ENCODE measurements at places on chromosomes 11 and 22.

DNA sequence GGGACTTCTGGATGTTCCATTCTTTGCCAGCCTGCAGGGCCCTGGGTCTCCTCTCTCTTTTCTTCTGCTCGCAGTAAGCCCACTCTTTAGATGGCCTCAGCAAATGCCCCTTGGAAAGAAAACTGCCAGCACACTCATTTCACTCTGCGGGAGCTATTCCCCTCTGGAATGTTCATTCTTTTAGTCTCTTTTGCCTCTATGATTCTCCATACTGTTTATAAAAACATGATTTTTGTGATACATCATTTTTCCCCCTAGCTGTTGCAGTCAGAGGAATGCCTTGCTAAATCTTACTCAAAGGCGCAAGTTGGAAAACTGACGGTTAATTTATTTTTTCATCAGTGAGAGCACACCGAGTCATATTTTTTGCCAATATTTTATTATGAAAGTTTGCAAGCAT lies 184.9 kb downstream of the SNX19 start:
- no peak for DNase-seq

GRCh38 chr22:39651053-39651996 lies 80.8 kb downstream of the CACNA1I start:
- no peak for DNase-seq

GRCh38 chr11:72625691-72626413 lies 48.4 kb downstream of the PDE2A start:
- DNase-seq: no peak

DNA sequence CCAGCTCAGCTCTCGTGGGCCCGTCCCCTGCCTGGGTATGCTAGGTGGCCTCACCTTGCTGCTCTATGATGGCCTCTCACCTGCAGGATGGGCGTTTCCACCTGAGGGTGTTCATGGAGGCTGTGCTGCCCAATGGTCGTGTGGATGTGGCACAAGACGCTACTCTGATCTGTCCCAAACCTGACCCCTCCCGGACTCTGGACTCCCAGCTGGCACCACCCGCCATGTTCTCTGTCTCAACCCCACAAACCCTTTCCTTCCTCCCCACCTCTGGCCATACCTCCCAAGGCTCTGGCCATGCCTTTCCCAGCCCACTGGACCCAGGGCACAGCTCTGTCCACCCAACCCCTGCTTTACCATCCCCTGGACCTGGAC lies 2.1 kb downstream of the ZP1 start:
- no peak for DNase-seq
